Left ventricle myocardium superior (tissue), 1 donor: ENCODE measurements at places on chromosomes 16 and 17.

DNA sequence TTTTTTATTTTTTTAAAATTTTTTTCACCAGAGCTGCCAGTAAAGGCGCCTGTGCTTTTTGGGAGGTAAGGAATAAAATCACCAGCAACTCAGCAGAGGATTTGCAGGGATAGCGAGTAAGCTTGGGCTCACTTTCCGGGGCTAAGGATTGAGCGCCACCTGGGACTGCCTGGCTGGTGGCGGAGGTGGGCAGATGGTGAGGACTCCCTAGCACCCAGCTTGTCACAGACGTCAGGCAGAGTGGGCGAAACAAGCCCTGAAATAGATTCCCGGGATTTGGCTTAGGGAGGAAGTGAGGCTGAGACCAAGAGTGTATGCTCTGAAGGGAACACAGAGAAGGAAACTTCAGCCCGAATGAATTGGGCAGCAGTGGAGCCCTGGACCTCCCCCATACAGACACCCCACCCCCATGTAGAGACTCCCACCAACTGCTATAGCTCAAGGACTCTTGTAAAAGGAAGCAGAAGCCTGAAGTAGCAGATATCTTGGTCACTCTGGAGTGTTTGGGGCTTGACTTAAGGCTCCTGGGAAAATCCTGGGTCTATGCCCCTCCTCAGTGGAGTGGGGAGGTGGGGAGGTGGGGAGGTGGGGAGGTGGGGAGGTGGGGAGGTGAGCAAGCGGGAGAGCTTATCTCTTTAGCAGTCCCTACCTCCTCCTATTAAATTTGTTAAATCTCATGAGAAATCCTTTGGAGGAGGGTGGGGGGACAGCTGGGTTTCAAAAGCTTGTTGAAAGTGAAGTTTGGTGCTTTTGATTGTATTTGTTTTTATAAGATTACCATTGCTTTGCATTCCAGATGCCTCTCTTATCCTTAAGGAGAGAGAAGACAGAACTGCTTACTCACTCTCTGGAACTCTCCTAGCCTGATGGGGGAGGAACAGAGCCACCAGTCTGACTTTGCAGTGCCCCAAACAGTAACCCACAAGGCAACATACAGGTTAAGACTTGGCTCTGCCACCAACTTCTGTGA is 8.2 kb downstream of the ARL4D start:
- no peak for DNase-seq

DNA sequence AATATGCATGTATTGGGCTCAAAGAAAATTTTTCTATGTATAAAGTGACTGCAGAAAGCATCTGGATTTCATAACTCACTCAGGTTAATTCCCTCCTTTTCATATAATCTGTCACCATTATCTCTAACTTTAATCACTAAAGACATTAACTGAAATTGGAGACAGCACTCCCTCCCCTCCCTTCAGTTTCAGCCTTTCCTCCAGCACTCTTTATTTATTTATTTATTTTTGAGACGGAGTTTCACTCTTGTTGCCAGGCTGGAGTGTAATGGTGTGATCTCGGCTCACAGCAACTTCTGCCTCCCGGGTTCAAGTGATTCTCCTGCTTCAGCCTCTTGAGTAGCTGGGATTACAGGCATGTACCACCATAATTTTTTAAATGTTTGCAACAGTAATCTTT is 43.1 kb downstream of the CDH8 start:
- no peak for DNase-seq

GRCh38 chr17:66349521-66350254 is 47.3 kb downstream of the PRKCA start:
- no peak for DNase-seq

- no peak for DNase-seq
Measured at GRCh38 chr17:64498308-64499203, 1.7 kb upstream of the POLG2 start.
